ENCODE measurements at places on chromosomes 5 and 9.

DNA sequence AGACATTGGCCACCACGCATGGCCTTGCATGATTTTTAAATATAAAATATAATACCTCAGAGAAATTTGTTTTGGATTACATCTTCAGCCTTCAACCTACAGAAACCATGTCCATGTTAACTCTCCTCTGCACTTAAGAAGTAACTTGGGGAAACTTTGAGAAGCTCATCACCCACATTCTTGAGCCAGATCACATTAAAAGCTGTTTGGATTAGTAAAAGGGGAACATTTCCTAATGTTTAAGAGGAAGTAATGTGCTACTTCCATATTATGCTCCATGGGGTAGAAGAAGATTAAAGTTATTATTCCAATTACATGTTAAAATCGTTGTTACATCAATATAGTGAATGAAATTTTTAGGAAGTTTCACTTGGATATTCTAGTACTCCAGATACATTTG, 10.4 kb upstream of the CEP120 start:
- no peak for DNase-seq

- no peak for DNase-seq
Measured at GRCh38 chr5:143561219-143561618, 157.7 kb upstream of the NR3C1 start.

- DNase-seq = no peak
Measured at GRCh38 chr9:91572044-91572443, 148.4 kb upstream of the NFIL3 start.

- no peak for DNase-seq
Measured at GRCh38 chr5:74314906-74315305, 325.6 kb downstream of the ENC1 start.

GRCh38 chr5:133475986-133476385, 136.4 kb downstream of the FSTL4 start:
- no peak for DNase-seq

- no peak for DNase-seq
Measured at GRCh38 chr9:2390028-2390427, 231.6 kb upstream of the VLDLR start.

Data from stimulated activated CD4-positive, alpha-beta T cell treated with anti-CD3 and anti-CD28 coated beads, Interleukin-15, amount 100 ng/mL, for 1 hour (primary cell).